ENCODE measurements at places on chromosomes 6 and 20.

- DNase-seq = no peak
Observed at GRCh38 chr6:82396964-82397751, 33.5 kb downstream of the TPBG start.

GRCh38 chr6:79071547-79071946 is 6.5 kb downstream of the PHIP start:
- DNase-seq = no peak

- DNase-seq = no peak
Observed at GRCh38 chr6:13412639-13413465, 74.5 kb downstream of the GFOD1 start.

GRCh38 chr20:24875078-24875477 is 74.0 kb upstream of the CST7 start:
- DNase-seq = no peak

- DNase-seq = no peak
Observed at GRCh38 chr20:61699495-61700374, 365.9 kb downstream of the TAF4 start.
